ENCODE measurements at places on chromosomes 2 and 18.

GRCh38 chr2:70012887-70013286 is 51.5 kb upstream of the ASPRV1 start:
- no peak for DNase-seq

DNA sequence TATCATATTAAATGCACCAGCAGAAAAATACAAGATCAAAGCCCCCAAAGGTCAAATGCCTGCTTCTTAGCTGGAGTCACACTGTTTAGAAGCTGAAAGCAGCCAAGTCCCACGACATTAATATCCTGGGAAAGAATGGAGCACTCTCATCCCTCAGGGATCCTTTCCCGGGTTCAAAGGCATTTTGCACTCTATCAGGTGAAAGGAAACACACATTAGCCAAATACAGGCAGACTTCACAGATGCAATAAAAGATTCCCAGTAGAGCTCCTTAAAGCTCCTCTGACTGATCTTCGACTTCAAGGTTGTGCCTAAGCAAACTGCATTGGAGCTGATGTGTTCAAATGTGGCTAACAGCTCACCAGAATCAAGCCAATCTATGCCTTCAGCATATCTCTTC is 158.4 kb downstream of the RNF152 start:
- no peak for DNase-seq

- no peak for DNase-seq
Observed at GRCh38 chr2:44537264-44537663, 175.5 kb downstream of the CAMKMT start.

DNA sequence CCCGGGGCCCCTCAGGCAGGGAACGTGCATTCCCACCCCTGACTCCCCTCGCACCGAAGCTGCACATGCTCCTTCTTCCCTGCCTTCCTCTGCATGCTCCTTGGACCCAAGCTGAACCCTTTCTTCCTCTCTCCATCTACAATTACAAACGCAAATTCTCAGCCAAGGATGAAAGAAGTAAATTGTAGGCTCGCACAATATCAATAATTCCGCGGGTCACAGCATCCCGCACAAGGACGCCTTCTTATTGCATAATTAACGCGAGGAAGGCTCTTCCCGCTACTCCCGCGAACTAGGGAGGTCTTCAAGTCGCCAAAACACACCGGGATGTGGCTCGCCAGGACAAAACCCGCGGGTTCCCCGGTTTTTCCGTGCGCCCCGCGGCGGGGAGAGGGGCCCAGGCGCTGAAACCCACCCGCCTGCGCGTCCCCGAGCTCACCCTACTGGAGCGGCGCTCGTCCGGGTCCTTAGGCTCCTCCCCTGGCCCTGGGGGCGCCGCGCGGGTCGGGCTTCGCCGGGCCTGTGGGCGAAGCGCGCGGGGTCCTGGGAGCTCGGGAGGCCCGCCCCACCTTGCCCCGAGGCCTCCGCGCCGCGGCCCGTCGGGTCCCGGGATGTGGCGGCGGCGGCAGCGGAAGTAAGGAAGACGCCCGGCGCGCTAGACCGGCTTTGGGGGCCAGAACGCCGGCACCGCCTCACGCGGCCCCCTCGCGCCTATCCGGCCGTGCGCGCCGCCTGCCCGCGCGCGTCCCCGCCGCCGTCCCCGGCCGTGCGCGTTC is at the start of gene CHST10:
Gene CHST10, minus strand, starts transcription at position 734 of the 776 bp plus-strand sequence. CDS start 10,993 bp downstream, outside the sequence.
- peak; percentile 63 for DNase-seq
